PC-9 (cell line): ENCODE measurements at places on chromosomes 1 and 21. TPM values are rescaled to one million over a fixed set of nuclear protein-coding genes. Genes with fewer than 3 reads are reported as not detected.

The RIMKLA gene
- 0.35 and 0.48 TPM in 2 replicates for total RNA-seq

The MYOC gene
- not detected in 2 replicates for total RNA-seq

The PCP4 gene
- total RNA-seq = not detected in 2 replicates

The DAB1 gene
- not detected in 2 replicates for total RNA-seq

The PEAR1 gene
- total RNA-seq = 9.8 and 12.2 TPM in 2 replicates

The KIF21B gene
- total RNA-seq = 1.9 and 3.7 TPM in 2 replicates

The FCRL5 gene
- total RNA-seq = not detected in 2 replicates

The ANKRD65 gene
- total RNA-seq = 14.7 and 18.9 TPM in 2 replicates

The FCAMR gene
- not detected in 2 replicates for total RNA-seq

The E2F2 gene
- total RNA-seq = 7.6 and 9.0 TPM in 2 replicates
